GM12878 (cell line): ENCODE measurements at places on chromosomes 4 and X. TPM values are rescaled to one million over a fixed set of nuclear protein-coding genes. Genes with fewer than 3 reads are reported as not detected.

COX7B gene
- 331 and 332 TPM in 2 replicates for total RNA-seq

AFM gene
- total RNA-seq = not detected in 2 replicates

PABPC1L2A gene
- total RNA-seq = not detected in 2 replicates

TDO2 gene
- 0.46 and 0.90 TPM in 2 replicates for total RNA-seq

DNA sequence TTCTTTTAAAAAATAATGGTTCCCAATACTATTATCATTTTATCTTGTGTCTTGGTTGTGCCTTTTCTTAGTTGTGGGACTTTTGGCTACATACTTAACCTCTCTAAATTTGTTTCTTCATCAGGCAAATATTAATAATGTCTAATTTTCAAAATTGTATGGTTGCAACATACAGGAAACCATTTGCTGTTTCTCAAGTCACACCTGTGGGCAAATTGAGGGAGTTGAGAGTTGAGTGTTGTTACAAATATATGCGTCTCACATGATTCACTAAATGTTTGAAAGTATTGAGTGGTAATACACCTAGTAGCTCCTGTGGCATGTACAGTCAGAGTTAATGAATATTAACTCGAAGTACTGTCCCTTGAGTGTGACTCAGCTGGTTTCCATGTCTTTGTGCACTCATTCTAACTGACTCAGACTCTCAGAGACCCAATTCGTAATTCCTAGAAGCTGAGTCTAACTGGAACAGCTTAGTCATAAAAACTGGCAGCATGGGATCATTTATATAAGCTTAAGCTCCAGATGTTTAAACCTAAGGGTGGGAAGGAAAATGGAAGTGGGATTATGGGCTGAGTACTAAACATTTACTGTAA is 802.4 kb downstream of the TRIML1 start:
- DNase-seq = no peak

DNA sequence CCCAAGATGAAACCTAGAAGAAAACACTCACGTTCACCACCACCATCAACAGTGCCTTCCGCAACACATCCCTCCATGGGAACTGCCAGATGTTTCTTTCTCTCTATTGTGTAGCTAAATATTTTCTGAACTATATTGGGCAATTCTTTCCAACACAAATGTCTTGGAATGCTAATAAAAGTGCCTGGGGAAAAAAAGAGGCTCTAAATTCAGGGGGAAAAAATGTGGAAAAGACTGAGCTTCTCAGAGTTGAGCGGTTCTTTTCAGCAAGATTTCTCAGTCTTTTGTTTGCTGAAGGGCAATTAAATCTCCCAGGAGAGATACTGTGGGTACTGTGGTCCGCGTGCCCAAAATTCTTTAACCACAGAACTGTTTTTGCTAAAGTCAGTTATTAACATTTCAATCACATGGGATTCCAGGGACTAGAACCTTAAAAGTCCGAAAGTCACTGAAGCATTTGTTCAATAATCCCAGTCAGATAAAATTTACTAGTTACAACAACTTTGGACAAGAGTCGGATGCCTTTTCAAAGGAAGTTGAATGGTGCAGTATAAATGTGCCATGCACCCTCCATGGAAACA is 51.9 kb upstream of the DHRSX start:
- DNase-seq = no peak

GRCh38 chr4:48877827-48878535 is 28.6 kb downstream of the OCIAD2 start:
- DNase-seq = no peak

DNA sequence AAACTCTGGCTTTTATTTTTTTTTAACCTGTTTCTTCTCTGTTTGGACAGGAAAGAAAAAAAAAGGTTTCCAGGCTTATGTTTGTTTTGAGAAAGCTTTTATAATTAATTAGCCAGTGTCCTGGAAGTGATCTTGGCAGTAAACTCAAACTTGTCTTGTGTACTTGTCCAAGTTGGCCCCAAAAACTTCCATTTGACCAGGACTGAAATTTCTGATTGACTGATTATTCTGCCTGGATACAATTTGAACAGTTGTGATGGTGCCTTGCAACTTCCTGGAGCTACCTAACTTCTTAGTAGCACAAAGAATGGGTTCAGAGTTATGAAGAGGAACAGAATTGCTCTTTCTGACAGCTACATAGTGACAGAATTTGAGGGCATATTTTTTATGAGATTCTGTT is 62.0 kb downstream of the SLC4A4 start:
- DNase-seq = no peak

DNA sequence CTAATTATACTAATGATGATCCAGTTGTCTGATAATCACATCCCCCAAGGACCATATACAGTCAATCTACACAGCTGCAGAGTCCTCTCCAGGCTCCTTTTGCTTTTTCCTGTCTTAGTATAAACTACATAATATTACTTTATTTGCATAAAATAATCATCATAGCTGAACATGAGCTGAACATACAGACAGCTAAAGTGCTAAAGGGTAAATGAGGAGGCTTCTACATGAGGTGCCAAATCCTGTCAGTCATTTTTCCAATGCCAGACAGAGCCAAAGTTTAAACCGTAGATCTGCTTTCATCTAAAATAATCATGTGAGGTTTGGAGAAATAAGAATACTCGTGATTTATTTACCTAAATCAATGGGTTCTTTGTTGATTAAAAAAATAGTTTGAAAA is 1530.1 kb upstream of the PABPC4L start:
- no peak for DNase-seq

GRCh38 chr4:41839916-41840854 is 91.7 kb upstream of the PHOX2B start:
- peak; percentile 39 for DNase-seq

DNA sequence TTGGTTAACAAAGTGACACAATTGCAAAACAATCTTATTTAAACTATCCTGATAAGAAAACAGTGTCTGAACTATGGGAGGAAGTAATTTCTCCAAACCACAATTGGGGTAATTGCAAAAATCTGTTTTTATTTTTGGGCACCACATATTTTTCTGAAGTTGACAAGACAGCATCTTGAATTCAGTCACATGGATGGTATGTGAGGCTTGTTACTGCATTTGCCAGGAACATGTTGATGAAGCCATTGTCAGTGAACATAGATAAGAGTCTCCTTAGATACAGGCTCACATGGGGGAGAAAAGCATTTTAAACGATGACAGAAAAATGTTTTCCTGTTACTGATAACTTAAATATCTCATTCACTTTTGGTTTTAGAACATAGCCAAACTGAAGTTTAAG is 5.5 kb upstream of the USP53 start:
- no peak for DNase-seq

GRCh38 chrX:24902806-24903205 is 113.0 kb downstream of the ARX start:
- no peak for DNase-seq

DNA sequence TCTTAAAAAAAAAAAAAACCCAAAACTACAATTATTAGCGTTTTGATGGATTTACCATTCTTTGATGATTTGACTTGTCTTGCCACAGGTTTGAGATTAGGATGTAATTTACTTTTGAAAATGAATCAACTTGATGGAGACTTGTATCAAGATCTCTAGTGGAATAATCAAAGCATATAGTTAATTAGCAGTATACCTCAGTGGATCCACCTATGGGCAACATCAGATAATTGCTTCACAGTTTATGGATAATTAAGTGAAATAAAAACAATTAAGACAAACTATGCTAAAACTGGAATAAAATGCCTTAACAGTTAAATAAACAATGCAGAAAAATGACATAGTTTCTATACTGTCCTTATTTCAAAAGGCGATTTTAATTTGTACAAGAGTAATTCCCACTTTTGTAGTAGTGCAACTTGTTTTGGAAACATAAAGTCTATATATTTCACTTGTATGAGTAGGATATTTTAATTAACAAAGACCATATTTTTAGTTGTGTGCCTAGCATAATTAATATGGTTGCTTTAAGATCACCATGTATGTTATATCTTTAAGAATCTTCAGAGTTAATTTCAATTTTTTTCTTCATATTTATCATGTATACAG is 4.2 kb downstream of the CPEB2 start:
- no peak for DNase-seq
